ENCODE measurements at places on chromosomes 1 and 21.

GRCh38 chr1:160664573-160665051, 17.8 kb upstream of the SLAMF1 start:
- DNase-seq = no peak

- DNase-seq = no peak
These were observed 10.9 kb upstream of the PADI2 start for GRCh38 chr1:17130138-17130635.

- DNase-seq = peak; percentile 35
These were observed 188.2 kb downstream of the OMA1 start for GRCh38 chr1:58358346-58358745.

GRCh38 chr1:81802707-81803430, 2.1 kb downstream of the ADGRL2 start:
- no peak for DNase-seq

GRCh38 chr1:13935336-13935735, 235.3 kb downstream of the PRDM2 start:
- no peak for DNase-seq

- DNase-seq = no peak
These were observed 109.1 kb downstream of the APP start for GRCh38 chr21:26061437-26061836.

- DNase-seq = no peak
These were observed 9.6 kb upstream of the POU2F1 start for GRCh38 chr1:167210966-167211674.

DNA sequence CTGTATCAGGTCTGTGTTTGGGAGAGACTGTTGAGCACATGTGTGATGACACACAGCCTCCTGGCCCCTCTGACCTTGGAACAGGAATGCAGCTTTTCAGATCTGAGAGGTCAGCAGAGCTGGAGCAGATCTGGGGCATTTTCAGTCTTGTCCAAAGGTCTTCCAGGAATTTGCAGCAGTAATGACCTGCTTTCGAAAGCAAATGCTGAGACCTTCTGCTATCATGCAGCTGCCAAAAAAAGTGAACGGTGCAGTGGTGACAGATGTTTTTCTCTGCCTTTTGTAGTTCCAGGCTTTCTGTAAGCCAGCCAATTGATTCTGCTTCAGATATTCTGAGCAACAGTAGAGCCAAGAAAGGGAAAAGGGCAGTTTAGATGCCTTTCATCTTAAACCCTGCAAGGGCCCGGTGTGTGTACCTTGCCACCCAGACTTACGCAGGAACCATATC, 137.8 kb upstream of the COA6 start:
- DNase-seq = no peak

- DNase-seq = no peak
These were observed 189.0 kb downstream of the NFIA start for GRCh38 chr1:61271412-61271789.

DNA sequence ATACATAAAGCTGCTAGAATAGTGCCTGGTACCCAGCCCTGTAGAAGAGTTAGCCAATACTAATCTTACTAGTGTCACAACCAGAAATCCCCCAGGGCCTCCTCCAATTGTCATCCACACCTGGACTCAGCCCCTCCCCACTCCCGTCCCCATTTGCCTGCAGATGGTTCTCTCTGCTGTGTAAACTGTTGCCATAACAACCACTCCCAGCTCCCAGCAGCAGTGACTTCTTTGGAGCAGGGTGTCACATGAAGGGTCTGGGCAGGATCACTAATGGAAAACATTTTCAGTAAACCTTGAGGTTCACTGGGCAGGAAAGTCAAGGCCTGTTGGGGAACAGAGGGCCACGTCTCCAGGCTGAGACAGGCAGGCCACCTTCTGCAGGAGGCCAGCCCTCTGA, 126.0 kb upstream of the IPO9 start:
- no peak for DNase-seq

All from RKO (cell line).